ENCODE measurements at places on chromosomes 7 and 10. TPM values are rescaled to one million over a fixed set of nuclear protein-coding genes. Genes with fewer than 3 reads are reported as not detected.

The ZNF425 gene
- 2.0 TPM for total RNA-seq

The ZNF853 gene
- 0.21 TPM for total RNA-seq

The PDE6C gene
- not detected for total RNA-seq

The CDCA7L gene
- 91.6 TPM for total RNA-seq

The ZNF33A gene
- total RNA-seq: 14.5 TPM

The HEPACAM2 gene
- not detected for total RNA-seq

The SLC13A1 gene
- total RNA-seq: not detected

The HOXA9 gene
- total RNA-seq: 62.9 TPM

The CYP26C1 gene
- total RNA-seq: 2.0 TPM

The CALML5 gene
- not detected for total RNA-seq
